ENCODE measurements at places on chromosomes 13 and 19.

GRCh38 chr19:19406878-19407632, 1.6 kb downstream of the GATAD2A start:
- DNase-seq, result peak; percentile 59

GRCh38 chr13:24716011-24716410, 35.8 kb downstream of the ATP12A start:
- DNase-seq, result no peak

- DNase-seq, result no peak
Measured at GRCh38 chr13:71712988-71713653, 153.9 kb downstream of the DACH1 start.

DNA sequence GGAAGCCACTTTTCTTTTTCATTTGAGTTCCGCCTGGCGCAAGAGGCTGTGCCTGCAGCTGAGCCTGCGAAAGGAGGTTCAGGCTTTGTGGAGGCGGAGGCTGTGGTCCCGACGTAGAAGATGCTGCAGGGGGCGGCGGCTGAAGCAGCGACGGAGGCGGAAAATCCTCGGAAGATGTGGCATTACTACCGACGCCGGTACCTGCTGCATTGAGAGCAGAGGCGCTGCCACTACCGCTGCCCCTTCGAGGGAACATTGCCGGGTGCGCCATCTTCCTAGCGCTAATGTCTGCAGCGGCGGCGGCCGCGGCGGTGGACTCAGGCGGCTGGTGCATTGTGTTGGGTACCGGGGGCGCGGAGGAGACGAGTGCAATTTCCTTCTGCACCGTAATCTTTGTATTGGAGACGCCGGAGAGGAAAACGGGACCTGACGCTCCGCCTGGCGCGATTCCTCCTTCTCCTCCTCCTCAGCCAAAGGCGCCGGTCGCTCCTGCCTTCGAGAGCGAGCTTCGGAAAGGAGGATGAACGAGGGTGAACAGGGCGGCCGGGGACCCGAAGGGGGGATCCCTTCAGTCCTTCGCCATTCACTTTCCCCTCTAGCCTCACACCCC, at the start of gene TSC22D1:
TSC22D1 (minus strand) TSS at position 590 of the 610 bp plus-strand sequence; CDS start at position 334, 256 bp downstream.
- DNase-seq, result peak; percentile 58

GRCh38 chr13:79874396-79875360, 393.7 kb downstream of the NDFIP2 start:
- peak; percentile 27 for DNase-seq

DNA sequence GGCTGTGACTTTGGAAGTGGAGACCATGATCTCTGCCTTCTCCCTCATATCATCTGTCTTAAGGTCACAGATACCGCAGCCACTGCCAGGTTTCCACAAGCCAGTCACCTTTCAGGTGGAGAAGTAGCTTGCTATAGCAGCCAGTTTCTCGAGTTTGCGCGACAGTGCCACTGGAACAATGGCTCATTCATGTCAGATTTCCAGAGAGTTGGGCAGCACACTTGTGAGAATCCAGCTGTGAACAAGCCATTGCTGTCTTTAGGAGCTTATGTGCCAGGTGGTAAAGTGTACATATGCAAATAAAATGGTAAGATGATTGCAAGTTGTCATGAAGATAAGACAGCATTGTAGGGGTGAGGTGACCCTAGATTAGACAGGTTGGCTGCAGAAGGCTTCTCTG, 22.3 kb downstream of the GARRE1 start:
- DNase-seq, result no peak

DNA sequence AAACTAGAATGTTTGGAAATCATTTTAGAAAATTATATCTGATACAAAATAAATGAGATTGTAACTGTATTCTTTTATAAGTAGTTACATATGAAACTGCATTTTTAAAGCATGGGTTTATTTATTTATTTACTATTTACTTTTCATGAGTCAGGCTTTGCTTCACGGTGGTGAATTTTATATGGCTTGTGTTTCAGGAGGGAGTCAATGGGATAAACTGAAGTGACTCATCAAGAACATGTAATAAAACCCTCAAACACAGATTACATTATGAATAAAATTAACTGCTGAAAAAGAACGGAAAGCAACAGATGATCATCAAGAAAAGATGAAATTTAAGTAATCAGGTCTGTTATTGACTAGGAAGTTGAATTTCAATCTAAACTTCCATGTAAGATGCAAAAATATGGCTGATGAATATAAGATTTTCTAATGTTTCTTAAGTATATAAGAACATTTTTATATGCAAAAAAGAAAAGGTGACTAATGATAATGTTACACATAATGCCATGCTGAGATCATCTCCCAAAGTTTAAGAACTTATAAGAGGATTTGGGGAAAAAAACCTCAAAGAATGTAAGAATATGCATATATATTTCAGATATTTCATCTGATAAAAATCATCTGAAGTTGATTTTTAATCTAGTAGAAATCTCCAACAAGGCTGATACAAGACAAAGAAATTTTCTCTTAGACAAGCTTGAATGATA, 383.6 kb downstream of the SLITRK1 start:
- DNase-seq, result peak; percentile 92

DNA sequence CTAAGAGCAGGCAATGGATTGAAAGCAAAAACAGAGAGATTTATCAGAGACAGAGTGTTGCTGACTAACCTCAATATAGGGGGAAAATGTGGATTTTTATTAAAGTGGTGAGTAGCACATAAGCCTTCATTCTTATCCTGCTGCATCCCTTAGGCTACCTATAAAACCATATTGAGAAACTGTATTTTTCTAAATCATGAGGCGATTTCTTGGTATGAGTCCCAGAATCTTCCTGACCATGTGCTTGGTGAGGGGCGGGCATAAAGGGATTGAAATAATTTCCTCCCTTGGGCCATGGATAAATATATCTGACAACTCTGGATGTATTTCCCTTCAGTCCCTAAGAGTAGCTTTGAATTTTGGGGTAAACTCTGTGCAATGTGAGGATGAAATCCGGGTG, 72.8 kb downstream of the EFNB2 start:
- no peak for DNase-seq

GRCh38 chr19:41792513-41793413, 3.6 kb upstream of the CEACAM3 start:
- peak; percentile 19 for DNase-seq

DNA sequence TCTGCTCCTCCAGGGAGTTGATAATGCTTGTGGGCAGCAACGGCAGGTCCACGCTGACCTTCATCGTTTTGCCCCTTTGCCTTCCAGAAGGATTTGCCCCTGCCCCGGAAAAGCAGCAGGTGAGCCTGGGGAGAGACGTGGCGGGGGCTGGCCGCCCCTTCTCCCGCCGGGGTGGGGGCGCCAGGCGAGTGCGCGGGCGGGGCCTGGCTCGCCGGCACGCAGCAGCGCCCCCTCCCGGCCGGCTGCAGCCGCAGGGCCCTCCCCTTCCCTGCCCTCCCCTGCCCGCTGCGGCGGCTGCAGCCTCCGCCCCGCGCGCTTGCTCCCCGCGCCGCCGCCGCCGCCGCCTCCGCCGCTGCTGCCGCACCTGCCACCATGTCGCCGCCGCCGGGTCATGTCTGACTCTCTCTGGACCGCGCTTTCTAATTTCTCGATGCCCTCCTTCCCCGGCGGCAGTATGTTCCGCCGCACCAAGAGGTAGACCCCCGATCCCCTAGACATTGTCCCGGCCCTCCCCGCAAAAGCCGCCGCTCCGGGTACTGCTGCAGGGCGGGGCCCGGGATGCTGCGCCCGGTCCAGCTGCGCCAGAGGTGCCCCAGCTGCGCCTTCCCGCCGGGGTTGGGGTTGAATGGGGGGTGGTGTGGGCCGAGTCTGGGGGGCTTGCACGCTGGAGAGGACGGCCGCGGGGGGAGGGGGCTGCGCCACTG, at the start of gene MAST1:
MAST1 (plus strand) TSS at position 334 of the 704 bp plus-strand sequence; CDS start at position 392, 58 bp downstream.
- no peak for DNase-seq

- peak; percentile 76 for DNase-seq
Measured at GRCh38 chr19:3336680-3337523, 29.5 kb upstream of the NFIC start.

DNA sequence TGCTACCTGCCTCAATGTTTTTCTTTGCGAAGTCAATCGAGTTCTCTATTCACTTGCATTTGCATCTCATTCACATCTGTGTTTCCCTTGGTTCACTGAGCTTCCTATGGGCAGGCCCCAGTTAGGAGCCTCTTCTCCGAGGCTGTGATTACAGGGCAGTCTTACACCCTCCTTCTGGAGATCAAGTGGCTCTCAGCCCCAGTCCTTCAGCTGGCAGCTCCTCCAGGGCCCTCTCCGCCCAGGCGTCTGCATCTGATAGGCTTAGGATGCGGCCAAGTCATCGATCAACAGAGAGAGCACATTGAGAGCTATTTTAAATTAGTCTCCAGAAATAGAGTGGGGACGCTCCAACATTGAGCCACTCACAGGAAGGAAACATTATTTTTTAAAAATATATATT, 44.2 kb downstream of the MBNL2 start:
- DNase-seq, result no peak

DNA sequence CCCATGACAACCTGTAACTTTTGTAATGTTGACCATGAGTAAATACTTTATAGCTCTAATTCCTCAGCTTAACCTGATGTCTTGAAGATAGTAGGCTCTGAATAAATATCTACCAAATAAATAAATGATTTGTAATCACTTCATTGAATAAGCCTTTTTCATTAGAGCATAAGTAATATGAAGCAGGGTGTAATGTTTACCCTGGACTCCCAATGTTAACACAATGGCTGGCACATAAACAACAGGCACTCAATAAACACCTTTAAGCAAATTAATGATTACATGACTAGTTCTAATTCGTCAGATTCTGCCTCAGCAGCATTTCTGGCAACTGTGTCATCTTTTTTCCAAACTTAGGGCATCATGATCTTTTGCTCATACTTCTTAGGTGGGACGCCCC, 396.3 kb downstream of the LIG4 start:
- no peak for DNase-seq

DNA sequence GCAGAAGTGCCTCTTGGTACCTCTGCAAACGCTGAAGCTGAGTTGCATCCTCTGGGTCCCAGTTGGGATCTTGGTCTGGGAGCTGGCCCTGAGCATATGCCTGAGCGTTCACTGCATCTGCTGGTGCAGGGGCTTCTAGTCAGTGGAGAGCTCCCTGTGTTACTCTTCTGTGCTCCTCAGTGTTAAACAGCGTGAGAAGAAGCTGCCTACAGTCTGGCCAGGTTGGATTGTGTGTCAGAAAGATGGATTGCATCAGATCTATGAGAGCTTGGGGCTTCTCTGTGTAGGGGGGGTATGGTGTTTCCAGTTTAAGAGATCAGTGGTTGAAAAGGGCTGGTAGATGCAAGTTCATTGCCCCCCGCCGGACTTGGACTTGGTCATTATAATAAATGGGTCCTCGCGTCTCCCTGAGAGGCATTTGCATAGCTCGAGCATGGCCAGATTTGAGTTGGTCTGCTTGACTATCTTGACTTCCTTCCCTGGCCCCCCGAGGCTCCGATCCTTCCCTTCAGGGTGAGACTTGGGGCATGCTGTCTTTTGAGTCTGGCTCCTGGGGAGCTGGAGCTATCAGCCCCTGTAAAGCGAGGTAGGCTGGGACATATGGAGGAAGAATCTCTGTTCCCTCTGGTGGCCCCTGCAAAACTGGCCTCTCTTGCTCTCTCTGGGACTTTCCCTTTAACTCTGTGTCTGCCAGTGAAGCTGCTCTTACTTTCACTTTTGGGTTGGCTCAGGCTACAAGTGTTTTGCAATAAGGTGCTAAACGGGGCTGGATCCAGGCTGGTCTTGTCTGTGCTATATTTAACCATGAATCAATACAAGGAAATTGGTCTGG, 52.9 kb downstream of the OR10H4 start:
- DNase-seq, result peak; percentile 52

DNA sequence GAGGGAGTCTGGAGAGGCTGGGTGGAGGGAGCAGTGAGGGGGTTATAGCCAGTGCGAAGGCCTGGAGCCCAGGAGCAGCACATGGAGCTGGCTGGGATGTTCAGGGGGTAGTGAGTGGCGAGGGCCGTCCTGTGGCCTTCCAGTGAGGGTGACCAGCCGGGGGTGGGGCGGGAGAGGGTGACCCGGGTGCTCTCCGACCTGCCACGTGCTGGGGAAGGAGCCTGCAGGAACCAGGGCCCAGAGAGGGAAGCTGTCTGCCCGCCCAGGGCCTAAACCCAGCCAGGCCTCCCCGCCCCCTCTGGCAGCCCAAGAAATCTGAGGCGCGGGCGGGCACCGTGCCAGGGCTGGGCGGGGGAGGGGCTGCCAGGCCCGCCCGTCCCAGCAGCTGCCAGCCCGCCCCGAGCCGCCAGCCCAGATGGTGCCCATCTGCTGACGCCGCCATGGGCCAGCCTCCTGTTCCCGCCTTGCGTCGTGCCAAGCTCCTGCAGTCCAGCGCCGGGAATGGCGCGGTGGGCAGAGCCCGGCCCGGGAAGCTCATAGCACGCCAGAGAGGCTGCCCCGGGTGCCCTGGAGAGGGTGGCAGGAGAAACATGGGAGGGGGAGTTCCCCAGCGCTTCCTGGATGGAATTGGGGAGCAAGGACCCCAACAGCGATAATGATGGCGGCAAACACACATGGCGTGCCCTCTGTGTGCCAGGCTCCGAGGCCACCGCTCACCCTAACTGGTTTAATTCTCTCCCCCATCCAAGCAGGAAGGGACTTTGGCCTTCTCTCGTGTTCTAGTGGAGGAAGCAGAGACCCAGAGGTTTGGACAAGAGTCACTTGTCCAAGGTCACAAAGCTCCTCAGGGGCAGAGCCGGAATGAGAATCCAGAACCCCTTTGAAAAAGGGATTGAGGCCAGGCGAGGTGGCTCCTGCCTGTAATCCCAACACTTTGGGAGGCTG, 21.5 kb downstream of the NFIC start:
- DNase-seq, result peak; percentile 91

DNA sequence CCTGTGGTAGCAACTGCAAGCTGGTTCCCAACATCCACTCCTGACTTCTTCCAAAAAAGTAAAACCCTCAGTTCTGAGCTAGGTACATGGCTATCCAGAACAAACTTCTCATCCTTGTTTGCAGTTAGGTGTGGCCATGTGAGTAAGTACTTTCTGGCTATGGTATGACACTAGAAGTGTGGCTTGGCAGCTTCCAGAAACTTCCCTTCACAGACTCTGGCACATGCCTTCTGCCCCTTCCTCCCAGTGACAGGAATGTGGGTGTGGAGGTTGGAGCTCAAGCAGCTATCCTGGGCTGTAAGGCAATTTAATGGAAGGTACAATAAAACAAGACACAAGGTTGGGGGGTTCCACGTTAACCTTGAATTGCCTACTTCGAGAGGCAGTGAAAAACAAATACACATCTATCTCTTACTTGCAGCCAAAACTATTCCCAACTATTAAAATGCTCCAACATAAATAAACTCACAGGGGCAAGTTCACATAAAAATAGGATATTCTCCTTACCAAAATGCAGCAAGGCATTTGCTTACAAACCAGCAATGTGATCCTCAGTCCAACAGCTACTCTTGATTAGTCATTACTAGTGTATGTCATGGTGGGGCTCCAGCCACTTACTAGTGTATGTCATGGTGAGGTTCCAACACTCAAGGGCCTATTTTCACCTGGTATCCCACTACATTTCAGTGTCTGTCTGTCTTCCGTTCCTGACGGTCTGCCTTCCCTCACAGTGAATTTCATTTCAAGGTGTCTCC, 3.1 kb downstream of the SMG9 start:
- no peak for DNase-seq

Measured in LHCN-M2 (cell line).